ENCODE measurements at places on chromosomes 3 and 15.

DNA sequence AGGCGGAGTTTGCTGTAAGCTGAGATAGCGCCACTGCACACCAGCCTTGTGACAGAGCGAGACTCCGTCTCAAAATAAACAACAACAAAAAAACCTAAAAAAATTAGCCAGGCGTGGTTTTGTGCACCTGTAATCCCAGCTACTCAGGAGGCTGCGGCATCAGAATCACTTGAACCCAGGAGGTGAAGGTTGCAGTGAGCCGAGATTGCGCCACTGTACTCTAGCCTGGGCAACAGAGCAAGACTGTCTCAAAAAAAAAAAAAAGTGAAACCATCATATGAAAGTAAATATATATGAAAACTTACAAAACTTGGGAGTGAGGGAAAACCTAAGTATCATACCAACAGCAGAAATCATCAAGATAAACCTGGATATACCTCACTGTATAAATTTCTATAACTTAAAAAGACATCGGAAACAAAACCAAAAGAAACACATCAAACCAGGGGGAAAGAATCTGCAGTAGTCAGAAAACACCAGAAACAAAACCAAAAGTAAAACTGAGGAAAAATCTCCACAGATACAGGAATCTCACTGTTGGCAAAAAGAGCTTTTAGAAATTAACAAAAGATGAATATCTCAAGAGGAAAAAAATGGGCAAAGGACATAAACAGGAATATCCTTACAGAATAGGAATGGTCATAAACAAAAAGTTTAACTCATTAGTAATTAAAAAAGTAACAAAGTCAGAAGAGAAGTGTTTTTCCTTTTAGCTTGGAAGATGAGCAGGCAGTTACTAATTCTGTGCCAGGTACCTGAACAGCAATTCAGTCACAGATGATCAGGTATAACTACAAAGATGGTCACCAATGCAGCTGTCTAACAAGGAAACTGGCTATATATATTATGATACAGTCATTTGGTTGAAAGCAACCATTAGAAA, 41.3 kb downstream of the ETV5 start:
- no peak for DNase-seq

GRCh38 chr3:22724420-22724819, 478.7 kb upstream of the UBE2E2 start:
- DNase-seq = no peak

GRCh38 chr3:115139072-115139471, 8.0 kb downstream of the ZBTB20 start:
- no peak for DNase-seq

GRCh38 chr15:96117270-96117669, 213.2 kb upstream of the NR2F2 start:
- DNase-seq = no peak

DNA sequence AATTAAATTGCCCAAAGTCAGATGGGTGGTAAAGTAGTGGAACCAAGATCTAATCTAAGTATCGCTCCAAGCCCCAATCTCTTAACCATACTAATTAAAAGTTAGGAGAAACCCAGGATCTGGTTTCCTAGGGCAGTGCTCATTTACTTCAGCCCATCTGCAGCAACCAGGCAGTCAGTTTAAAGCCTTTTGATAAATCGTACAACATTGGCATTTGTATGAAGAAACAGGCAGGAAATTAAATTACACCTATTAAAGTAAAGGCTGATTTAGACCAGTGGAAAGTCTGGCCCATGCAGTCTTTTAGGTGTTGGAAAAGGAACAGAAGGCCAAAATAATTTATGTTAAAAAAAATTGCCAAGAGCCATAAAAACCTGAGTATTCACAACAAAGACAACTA, 594.4 kb upstream of the UBE2E2 start:
- no peak for DNase-seq

GRCh38 chr15:92821491-92822116, 78.5 kb upstream of the CHD2 start:
- DNase-seq = no peak

DNA sequence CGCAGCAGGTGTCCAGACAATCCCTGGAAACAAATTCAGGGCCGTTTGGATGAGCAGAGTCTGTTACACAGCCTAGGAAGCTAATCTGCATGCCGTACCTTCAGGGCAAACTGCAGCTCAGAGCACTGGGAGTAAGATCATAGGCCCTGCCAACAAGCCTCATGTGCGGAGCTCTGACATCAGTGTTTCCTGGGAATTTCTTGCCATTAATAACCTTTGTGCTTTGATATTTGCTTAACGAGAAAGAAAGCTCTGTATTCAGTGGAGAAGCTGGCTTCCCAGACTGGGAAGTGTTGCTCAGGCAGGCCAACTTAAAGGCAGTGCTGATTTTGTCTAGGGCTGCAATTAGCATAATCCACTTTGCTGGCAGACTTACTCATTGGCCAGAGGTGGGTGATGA, 116.1 kb upstream of the KLHL25 start:
- DNase-seq = no peak

DNA sequence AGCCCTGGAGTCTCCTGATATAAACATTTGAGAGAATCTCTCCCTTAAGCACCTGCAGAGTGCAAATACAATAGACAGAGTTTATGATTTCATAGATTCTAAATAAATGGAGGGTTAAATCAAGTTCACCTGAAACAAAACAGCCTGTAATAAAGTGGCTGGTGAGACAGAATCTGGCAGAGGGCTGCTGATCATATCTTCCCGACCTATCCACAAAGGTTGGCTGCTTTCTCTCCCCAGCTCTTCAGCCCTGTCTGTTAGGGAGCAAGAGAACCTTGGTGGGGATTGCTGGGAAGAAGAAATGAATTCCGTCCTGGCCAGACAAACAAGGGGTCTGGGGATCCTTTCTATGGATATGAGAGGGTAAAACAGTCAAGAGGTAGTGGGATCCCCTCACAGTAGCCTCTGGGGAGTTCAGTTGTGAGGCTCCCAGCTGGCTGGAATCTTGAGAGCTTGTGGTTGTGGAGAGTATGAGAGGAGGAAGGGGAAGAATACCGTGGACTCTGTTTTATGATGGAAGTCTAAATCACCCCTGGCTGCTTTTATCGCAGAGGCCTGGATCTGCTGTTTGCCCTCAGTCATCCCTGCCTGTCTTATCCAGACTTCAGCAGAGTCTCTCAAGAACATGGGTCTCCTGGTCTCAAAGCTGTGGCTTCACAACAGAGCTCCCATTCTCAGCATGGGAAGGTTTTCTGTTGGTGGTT, 451.3 kb downstream of the NTRK3 start:
- no peak for DNase-seq

DNA sequence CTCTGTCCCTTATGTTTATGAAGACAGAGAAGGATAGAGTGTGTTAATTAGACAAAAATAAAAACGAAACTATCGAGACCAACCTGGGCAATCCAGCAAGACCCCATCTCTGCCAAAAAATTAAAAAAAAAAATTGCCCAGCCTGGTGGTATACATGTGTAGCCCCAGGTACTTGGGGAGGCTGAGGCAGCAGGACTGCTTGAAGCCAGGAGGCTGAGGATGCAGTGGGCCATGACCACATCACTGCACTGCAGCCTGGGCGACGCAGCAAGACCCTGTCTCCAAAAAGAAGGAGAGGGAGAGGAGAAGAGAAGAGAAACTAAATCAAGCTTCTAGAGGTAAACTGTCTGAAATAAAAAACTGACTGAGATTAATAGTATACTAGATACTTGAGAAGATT, 32.1 kb downstream of the DLG1 start:
- DNase-seq = no peak

DNA sequence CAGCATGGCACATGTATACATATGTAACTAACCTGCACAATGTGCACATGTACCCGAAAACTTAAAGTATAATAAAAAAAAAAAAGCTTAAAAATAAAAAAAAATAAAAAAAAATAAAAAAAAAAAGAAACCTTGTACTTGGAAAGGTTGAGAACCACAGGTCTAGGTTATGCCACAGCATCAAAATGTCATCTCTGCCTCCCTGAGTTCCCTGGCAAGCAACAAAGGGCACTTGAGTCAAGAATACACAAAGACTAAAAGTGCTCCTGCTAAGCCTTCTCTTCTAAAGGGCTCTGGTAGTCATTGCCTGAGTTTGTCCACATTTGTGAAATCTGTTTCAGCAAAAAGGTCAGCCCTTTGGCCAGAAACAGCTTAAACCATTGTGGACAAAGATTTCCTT, 395.8 kb upstream of the CCDC54 start:
- DNase-seq = no peak

GRCh38 chr15:51739061-51739712, 1.7 kb upstream of the LYSMD2 start:
- DNase-seq = no peak

DNA sequence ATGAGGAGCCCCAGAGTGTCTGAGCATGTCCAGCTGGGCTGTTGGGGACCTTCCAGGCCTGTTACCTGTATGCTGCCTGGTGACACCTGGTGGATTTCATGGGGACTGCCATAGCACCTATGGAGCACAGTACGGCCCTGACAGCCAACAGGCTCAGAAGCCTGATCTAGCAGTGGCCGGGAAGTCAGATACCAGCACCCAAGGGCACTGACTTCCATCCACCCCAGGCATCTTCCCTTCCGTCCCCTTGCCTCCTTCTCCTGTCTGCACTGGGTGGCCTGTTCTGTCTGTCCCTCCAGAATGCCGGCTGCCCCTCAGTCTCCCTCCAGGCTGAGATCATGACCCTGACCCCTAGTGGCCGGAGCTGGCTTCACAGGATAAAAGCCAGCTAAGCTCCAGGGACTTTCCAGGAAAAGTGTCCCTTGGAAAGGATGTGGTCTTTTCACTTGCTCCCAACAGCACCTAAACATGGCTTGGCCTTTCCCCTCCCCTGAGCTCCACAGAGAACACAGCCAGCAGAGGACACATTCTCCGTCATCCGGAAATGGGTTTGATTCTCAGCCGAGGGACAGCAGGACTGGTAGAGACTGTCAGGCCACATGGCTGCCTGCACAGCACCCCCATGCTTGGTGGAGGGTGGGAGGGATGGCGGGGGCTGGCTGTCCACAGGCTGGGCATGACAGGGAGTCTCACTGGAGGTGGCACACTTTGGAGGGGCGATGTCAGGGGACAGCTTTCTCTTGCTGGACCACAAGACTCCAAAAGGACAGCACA, 9.5 kb downstream of the RPS17 start:
- DNase-seq = peak; percentile 84

GRCh38 chr3:133573054-133573628, 345 bp upstream of the CDV3 start:
- peak; percentile 100 for DNase-seq

DNA sequence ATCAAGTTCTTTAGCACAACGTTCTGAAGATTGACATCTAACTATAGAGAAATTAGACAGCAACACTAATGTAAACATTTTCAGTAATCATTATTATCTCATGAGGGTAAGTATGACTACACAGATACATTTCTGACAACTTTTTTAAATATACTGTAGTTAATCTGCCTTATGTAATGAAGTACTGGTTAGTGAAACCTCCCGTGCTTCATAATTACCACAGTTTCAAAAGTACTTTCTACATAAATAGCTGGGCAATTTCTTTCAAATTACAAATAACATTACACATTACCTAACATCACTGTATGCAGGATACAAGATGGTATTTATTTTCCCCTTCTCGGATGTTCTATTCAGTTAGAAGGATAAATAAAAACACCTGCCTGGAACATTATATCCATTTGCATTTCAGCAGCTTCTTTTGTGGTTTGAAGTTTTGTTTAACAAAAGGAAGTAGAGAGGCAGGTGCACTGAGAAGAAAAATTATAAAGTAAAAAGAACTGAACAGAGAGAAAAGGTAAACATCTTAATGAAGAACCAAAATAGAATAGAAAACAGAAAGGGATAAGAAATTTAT, 1241.5 kb upstream of the GBE1 start:
- no peak for DNase-seq

GRCh38 chr3:63521657-63522056, 130.8 kb upstream of the SNTN start:
- DNase-seq = no peak

DNA sequence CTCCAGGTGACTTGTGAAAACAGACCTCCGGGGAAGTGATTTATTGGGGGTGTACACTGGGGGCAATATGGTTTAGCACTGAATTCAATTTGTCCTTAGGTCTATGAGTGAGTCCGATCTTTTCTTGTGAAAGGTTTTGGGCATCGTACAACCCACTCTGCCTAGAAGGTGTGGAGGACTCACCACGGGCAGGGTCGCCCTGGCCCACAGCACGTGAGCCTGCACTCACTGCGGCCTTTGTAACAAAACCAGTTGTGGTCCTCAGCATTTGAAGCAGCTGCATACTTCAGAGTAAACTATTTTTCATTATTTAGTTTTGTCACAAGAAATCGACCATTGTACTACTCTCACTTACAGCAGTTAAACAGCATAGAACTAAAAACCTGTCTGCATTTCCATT, 72.6 kb upstream of the BLM start:
- no peak for DNase-seq

DNA sequence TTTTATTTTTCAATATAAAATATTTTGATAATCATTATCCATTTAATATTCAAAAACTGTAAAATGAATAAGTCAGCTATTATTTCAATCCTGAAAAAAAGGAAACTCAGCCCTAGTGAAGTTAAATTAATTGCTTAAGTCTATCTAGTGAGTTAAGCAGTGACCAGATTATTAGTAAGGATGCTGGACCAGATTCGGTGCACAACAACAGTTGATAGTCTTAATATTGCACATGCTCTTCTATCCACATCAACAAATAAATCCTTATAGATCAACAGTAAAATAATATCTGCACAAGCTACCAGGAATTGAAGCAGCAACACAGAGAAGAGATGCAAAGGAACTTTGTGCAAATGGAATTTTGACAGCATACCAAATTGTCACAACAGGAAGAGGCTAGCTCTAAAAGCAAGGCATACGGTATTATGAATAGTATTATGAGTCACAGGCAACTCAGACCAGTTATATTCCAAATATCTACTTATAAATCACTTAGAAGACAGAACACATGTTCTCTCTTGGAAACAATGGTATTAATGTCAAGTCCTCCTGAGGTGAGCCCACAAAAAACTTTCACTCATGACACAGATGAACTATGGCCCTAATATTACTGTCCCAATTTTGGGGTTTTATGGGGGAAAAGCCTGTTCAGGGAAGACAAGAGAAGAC, 24.9 kb downstream of the VPS13C start:
- no peak for DNase-seq

GRCh38 chr3:127573912-127574311, 16.6 kb downstream of the TPRA1 start:
- no peak for DNase-seq

GRCh38 chr15:49293941-49294340, 123.9 kb downstream of the GALK2 start:
- DNase-seq = no peak

DNA sequence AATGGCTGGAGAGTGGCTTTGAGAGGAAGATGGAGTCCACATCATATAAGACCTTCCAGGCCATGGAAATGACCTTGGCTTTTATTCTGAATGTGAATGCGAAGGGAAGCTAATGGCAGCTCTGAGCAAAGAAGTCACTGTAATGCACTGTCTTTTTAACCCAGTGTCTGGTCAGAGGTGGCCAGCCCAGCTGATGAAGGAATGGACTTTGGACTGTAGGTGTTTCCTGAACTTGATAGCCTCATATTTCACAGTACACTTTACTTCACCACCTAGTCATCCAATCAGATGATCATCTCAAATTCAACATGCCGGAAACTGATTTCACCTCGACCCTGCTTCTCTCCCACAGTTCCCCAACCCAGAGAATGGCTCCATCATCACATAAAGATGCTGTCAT, 33.4 kb downstream of the DCLK3 start:
- no peak for DNase-seq

All from activated T-cell treated with anti-CD3 and anti-CD28 coated beads, Interleukin-2, amount 50 U/mL, for 48 hours (primary cell).